Mesangial cell (primary cell): ENCODE measurements at places on chromosomes 1 and 21. TPM values are rescaled to one million over a fixed set of nuclear protein-coding genes. Genes with fewer than 3 reads are reported as not detected.

ARHGEF19 gene
- total RNA-seq: 6.4 and 6.7 TPM in 2 replicates

RNF186 gene
- total RNA-seq: not detected in 2 replicates

C1orf141 gene
- not detected in 2 replicates for total RNA-seq

BACH1 gene
- total RNA-seq: 18.9 and 31.8 TPM in 2 replicates

CPT2 gene
- 15.8 and 19.1 TPM in 2 replicates for total RNA-seq

SLC22A15 gene
- total RNA-seq: 0.81 and 3.0 TPM in 2 replicates

KCNJ6 gene
- 0.25 and 0.33 TPM in 2 replicates for total RNA-seq

MTARC2 gene
- 5.7 and 11.2 TPM in 2 replicates for total RNA-seq

ELF3 gene
- 19.7 and 79.7 TPM in 2 replicates for total RNA-seq

KLHDC8A gene
- total RNA-seq: 1.0 and 1.3 TPM in 2 replicates

TMEM240 gene
- 1.8 and 3.8 TPM in 2 replicates for total RNA-seq
